Activated naive CD4-positive, alpha-beta T cell treated with anti-CD3 and anti-CD28 coated beads, Interleukin-2, amount 10 ng/mL, durations not matched to agents 7 days and 5 days (primary cell): ENCODE measurements at places on chromosomes 6 and 20.
A peak's percentile ranks its signal among the peaks of the same experiment; 100 is the strongest.

DNA sequence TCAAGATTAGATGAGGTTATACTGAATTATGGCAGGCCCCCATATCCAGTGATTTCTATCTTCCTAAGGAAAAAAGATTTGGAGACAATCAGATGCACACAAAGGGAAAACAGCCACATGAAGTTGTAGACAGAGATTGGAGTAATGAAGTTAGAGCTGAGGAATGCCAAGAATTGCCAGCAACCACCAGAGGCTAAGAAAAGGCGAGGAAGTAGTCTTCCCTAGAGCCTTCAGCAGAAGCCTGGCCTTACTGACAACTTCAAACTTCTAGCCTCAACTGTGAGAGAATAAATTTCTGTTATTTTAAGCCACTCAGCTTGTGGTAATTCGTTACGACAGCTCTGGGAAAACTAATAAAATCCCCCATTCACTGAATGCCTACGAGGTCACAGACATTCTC is 473.9 kb downstream of the COL12A1 start:
- no peak for DNase-seq

GRCh38 chr6:73866305-73866704 is 170.3 kb downstream of the CD109 start:
- no peak for DNase-seq

DNA sequence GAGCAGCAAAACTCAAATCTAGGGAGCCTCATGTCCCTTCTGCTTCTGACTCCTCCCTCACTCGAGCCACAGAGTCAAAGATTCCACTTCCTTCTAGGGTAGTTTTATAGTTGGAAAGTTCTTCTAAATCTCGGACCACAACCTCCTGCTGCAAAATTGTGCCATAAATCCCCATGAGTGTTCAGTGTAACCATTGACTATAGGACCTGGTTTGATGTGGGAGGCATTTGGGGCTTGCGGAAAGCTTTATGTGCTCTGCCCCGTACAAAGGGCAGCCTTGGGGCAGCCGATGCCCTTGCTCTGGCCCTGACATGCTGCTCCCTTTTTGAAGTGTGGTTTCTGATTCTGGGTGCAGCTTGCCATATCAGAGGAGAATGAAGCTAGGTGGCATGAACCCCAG is 43.6 kb upstream of the IER3 start:
- DNase-seq: peak; percentile 42

- DNase-seq: no peak
Observed at GRCh38 chr6:65719101-65719500, 12.1 kb upstream of the EYS start.

DNA sequence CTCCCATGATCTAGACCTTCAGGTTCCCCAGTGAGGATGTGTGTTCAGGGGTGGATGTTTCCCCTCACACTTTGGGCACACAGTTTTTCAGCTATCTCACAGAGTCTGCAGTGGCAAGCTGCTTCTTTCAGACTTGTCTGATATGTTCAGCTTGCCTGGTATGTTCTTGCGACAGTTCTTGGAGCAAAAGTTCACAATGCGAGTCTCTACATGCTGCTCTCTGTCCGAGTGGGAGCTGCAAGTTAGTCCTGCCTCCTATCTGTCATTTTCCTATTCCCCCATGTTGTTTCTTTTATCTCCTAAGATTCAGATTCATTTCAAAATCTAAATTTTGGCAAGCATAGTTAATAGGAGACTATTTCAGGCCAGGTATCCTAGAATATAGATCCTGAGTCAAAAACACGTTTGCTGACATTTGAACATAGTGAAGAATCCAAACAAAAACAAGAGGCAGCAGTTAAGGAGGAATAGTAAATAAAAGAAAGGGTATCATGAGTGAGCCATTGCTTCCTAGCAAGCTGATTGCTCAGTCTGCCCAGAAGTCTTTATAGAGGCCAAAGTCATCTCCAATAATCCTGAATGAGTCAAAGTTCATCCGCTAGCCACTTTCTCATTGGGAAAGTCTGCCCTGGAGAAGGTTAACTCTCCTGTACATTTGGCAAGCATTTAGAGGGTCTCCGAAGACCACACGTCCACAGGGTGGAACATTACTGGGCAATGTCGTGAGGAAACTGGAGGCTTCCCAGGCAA is 140.2 kb upstream of the MOCS1 start:
- no peak for DNase-seq

- DNase-seq: no peak
Observed at GRCh38 chr6:39377539-39377950, 55.0 kb upstream of the KCNK16 start.

GRCh38 chr6:15623276-15624116 is 39.3 kb downstream of the DTNBP1 start:
- no peak for DNase-seq

- DNase-seq: no peak
Observed at GRCh38 chr20:56752274-56752673, 123.2 kb downstream of the TFAP2C start.

DNA sequence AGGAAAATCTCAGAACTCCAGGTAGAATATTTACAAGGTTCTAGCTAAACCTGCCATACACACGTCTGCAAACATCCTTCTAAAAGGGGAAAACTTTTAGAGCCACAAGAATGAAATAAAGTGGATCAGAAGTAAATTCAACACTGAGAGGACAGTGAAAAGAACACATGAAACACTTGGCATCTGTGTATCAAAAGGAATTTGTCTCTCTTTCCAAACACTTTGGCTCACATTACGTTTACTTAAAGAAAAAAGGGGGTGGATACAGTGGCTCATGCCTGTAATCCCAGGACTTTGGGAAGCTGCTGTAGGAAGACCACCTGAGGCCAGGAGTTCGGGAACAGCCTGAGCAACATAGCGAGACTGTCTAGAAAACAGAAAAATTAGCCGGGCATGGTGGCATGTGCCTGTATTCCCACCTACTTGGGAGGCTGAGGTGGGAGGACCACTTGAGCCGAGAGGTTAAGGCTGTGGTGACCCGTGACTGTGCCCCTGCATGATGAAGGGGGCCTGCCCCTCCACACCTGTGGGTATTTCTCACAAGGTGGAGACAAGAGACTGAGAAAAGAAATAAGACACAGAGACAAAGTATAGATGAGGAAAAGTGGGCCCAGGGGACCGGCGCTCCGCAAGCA is 35.4 kb downstream of the NINL start:
- no peak for DNase-seq

DNA sequence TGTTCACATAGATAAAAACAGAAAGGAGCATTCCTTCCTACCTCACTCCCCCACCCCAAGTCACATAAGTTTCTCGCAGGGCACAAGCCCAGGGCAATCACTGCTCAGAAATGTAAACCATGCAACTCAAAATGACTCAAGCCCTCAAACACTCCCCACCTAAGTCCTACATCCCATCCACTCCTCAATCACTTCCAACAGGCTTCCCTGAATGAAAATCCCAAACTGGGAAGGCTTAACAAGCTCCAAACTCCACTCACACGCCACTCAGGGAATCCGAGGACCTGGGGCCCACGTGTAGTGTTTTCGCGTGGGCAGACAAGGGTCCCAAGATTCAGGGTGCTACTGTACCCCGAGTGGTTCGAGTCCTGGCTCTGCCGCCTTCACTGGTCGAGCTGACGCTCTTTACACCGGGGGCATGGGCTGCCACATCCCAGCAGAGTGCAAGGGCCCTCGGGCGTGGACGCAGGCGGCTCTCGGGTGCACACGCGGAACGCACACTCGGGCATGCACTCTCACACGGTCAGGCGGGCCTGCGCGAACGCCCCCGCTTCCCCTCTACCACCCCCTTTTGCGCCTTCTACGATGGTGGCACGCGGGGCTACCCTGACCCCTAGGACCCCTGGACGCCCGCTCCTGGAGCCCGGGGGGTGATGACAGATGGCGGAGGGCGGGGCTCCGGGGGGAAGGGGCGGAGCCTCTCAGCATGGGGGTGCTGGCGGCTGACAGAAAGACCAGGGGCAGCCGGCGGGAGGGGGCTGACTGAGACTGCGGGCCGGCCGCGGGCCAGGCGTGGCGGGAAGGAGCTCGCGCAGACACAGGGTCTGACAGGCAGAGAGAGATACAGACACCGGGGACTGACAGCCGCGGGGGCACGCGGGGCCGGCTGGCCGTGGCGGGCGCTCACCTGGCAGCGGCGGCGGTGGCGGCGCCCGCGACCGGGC is 657 bp downstream of the ZHX3 start:
- DNase-seq: peak; percentile 86

DNA sequence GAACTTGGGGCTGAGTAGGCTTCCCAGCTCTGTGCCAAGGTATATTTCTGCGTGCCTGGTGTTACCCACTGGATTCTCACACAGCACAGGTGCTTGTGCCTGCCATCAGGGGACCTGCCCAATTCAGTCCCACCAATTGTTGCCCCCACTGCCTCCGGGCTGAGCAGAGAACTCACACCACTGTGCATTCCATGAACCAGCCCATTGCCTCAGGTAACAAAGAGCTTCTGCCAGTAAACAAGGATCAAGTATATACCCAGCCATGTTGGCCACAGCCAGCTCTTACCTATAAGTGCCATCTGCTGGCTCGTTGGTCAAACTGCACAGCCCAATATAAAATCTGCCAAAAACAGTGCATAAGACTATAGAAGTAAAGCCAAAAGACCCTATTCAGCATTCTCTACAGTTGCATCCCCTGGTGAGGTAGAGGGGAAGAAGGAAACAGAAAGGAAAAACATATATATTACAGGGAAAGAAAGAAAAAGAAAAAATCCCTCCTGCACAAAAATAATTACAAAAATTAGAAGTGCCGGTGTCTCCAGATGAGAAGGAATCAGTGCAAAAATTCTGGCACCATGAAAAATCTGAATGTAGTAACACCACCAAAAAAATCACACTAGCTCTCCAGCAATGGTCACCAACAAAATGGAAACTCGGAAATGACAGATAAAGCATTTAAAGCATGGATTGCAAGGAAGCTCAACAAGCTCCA is 241.4 kb downstream of the IBTK start:
- no peak for DNase-seq

DNA sequence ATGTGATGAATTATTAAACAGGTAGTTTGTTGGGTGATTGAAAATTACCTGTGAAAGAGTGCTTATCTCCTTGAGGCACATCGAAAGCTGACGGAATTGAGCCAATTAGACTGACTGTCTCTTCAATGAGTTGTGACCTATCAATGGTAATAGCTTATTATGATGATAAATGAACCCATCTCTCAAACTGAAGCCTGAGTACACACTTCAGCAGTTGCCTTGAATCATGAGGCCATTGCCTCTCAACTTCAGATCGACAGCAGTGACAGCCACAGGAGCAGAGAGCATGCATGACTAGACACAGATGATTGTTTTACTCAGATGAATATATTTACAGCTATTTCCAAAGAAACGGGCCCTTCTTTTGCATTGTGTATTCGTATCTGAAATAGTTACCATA is 323.9 kb downstream of the LAMA2 start:
- DNase-seq: no peak

- DNase-seq: no peak
Observed at GRCh38 chr6:116218172-116218633, 35.7 kb downstream of the TSPYL4 start.

DNA sequence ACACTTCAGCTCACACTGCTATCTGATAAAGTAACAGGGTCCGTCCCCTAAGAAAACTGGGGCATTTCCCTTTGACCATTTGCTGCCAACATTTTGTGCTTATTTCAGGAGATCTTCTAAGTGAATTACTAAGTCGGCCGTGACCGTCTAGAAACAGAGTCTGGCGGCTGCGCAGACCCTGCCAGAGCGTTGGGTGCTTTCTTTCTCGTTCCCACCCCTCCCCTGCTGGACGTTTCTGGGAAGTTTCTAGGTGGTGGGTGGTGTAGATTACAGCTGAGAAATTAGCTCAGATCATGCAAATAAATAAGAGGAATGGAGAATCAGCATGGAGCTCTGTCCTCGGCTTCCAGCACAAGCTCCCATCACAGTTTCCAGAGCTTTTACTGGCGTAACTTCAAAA is 128.1 kb downstream of the MYLK4 start:
- DNase-seq: no peak
